GM12864 (cell line): ENCODE measurements at places on chromosomes 13 and 19.

DNA sequence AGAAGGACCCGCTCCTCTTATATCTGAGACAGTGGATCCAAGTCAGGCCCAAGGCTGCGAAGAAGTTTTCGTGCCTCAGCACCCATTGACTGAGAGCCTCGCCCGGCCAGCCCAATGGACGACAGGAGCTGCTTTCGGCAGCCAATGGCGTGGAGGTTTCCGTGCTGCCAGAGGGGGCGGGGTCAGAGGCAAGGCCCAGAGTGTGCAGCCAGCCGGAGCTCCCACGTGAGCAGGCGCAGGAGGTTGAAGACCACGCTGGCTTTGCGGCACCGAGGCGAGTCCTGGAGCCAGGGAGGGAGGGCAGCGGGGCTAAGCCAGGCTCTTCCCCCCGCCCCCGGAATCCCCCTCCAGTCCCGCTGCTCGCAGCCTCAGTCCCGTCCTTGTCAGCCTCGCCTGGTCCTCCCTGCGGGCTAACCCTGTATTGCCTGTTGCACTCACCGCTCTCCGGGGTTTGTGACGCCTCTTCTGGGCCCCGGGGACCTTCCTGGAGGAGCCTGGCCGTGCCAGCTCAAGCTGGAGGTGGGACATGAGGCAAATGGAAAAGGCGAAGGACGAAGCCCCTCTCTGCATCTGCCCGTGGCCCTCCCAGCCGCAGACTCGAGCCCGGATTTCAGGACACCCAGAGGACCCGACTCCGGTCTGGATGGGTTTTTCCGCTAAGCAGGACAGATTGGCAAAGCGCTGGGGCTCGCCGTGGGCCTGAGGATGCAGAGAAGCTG lies 1.5 kb downstream of the IFNL4 start:
- no peak for DNase-seq

DNA sequence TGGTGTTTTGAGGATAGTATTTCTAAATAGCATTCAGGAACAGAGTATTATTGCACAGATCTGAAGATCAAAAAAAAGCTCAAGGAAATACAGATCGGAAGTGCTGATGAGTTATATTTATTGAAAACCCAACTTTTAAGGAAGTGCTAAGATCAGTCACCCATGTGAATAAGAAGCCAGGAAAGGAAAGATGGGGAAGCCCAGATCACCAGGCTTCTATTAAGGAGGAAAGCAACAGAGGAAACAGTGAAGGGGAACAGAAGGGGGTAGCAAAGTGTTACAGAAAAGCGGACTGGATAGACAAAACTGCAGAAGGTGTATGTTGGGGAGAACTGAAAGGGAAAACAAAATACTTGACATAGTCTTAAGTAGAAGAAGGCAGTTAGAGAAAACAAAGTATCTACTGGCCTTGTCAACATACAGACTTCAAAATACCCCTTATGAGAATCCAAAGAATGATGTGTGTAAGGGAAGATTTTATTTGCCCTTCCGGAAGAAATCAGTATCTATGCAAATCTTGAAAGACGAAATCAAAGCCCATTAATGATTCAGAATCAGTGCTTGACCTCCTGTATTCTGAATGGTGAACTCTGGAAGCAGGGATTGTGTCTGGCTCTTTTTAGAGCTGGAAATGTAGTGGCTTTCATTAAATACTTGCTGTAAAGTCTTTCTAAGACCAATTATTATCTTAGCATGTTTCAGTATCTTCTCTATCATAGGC lies 12.1 kb downstream of the UFM1 start:
- no peak for DNase-seq

GRCh38 chr13:84121456-84121855 lies 239.2 kb upstream of the SLITRK1 start:
- DNase-seq = no peak

- no peak for DNase-seq
Measured at GRCh38 chr13:27605610-27606200, 14.6 kb downstream of the LNX2 start.

GRCh38 chr13:30797847-30798535 lies 62.6 kb downstream of the ALOX5AP start:
- no peak for DNase-seq

DNA sequence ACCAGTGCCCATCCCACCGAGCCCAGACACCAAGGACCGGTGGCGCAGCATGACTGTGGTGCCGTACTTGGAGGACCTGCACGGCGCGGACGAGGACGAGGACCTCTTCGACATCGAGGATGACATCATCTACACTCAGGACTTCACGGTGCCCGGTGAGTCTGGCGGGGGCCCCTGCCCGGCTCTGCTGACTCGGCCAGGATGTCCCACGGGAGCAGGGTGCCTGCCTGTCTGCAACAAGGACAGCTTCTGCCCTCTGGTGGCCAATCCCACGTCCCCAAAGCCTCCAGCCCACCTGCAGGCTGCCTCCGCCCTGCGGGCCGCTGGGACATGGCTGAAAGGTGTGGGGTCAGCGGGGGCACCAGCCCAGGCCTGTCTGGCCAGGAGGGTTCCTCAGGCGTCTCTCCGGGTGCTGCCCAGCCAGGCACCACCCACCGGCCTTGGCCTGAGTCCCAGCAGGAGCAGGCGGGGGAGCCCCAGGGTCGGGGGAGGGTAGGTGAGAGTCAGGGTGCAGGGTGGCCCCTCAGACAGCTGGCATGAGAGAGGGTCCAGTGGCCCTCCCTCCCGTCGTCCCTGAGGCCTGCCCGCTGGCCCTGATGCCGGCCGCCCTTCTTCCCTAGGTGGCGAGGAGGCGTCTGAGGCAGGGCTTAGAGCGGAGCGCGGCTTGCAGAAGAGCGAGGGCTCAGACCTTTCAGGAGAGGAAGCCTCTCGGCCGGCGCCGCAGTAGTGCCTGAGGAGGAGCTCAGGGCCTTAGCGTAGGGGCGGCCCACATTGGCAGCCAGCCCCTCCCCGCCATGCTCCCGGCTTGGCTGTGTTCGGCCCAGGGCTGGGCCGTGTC lies 14.6 kb downstream of the CBARP start:
- no peak for DNase-seq

- DNase-seq = no peak
Measured at GRCh38 chr13:49932066-49932465, 4.1 kb downstream of the SPRYD7 start.

DNA sequence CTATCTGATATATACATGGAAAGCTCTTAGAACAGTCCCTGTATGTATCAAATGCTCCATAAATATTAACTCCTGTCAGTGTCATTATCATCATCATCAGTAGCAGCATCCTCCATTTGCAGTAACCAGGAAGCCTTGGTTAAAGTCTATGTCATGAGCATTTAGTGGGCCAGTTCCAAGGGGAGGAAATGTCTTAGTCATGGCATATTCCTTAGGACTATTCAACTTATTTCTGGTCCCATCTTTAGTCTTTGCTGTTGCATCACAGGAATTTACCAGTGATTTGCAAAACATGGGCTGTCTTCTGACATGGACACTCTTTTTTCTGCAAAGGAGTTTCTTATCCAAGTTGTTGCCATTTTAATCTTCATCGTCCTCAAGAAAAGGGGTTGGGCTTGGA lies 98.4 kb downstream of the WDFY2 start:
- no peak for DNase-seq
